Erythroblast (primary cell): ENCODE measurements at places on chromosomes 16 and 17.

DNA sequence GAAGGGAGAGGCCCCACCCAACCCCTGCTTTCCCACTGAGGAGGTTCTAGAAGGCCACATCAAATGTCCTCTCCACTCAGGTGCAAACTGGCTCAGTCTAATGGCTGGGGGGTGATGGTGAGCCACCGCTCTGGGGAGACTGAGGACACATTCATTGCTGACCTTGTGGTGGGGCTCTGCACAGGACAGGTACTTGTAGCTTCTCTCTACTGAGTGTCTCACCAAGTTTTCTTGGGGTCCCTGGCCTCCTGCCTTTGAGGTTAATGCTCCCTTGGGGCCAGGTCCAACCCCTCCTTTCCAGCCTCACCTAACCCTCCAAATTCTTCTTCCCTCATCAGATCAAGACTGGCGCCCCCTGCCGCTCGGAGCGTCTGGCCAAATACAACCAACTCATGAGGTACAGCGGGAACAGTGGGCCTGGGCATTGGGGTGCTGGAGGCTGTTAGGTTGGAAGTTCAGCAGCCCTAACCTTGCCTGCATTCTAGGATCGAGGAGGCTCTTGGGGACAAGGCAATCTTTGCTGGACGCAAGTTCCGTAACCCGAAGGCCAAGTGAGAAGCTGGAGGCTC, 5.7 kb downstream of the ENO3 start:
- DNase-seq: peak; percentile 66

- DNase-seq: peak; percentile 70
These were observed 2.7 kb downstream of the NDUFAF8 start for GRCh38 chr17:81241648-81242420.

DNA sequence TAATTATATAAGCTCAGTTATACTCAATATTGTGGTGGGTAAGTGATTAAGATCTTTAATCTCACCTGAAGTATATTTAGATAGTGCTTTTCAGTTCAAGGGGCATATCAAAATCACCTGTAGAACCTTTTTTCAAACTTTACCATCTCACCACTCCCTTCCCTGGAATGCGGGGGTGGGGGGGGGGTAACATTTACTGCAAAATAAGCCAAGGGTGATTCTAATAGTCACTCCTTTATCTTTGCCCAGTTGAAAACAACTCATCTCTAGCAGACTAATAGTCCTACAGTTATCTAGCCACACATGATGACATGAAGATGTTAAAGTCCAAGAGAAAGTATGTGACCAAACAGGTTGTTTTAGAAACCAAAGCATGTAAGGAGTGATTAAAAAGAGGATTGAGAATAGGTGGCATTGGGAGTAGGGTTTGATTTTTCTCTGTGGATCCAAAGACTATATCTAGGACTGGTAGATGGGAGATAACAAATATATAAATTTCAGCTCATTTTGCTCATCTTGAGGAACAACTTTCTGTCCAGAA, 21.5 kb downstream of the LPCAT2 start:
- no peak for DNase-seq

DNA sequence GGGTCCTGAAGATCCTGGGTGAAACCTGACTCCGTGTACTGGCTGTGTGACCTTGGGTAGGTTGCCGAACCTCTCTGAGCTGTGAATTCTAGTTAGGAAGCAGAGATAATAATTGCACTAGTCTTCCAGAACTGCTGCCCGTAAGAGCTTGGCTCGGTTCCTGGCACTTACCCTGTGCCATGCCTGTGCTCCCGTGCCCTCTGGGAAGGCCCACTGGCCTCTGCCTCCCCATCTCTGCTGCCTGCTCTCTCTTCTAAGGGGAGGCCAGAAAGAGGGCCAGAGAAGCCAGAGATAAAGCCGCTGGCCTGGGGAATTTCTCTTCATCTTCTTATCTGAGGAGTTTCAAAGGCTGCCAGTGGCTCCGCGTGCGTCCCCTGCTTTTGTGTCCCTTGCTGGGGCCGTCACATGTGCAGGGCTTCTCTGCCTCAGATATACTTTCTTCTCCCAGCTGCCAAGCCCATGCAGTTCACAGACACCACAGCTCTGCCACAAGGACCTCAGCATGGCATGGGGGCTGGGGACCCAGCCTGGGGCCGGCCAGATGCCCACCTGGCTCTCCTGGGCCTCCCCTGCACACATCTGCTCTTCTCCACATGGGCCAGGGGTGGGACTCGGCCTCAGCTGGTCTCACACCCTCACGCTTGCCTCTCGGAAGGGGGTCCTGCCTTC, 145.2 kb downstream of the SDK2 start:
- DNase-seq: no peak

DNA sequence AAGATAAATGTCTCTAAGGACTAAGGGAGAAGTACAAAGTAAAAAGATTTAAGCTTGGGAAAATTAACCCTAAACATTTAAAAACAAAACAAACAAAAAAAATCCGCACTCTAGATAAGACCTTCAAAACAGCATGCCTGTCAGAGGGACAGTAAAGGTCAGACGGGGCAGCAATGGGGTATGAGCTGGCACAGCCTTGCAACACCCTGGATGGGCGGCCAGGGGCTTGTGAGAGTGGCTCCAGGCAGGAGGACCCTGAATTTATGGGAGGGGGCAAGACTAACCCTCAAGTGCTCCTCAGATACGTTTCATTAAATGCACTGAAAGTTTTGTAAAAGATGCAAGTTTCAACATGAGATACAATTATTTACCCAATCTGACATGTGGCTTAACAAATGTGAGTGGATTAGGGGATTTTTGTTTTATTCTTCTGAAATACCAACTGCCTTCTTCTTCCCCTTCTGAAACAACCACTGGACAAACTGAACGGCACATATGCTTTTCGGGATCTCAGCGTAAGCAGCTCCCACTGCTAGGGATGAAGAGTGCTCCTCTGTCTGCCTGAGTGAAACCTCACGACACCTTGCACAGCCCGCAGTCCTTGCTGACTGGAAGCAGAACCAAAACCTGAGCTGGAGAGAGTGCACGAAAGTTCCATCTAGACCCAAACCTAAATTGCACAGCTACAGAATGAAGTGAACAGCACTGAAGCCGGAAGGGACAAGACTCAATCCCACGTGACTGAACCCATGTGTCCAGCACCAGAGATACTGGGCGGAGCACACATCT, 128.4 kb downstream of the ANKRD11 start:
- DNase-seq: peak; percentile 34

- no peak for DNase-seq
These were observed 81.0 kb downstream of the NOG start for GRCh38 chr17:56674401-56674925.

- DNase-seq: no peak
These were observed 1349.4 kb downstream of the CDH8 start for GRCh38 chr16:60686824-60687223.

- DNase-seq: no peak
These were observed 12.9 kb downstream of the TRIM37 start for GRCh38 chr17:59093702-59094231.

DNA sequence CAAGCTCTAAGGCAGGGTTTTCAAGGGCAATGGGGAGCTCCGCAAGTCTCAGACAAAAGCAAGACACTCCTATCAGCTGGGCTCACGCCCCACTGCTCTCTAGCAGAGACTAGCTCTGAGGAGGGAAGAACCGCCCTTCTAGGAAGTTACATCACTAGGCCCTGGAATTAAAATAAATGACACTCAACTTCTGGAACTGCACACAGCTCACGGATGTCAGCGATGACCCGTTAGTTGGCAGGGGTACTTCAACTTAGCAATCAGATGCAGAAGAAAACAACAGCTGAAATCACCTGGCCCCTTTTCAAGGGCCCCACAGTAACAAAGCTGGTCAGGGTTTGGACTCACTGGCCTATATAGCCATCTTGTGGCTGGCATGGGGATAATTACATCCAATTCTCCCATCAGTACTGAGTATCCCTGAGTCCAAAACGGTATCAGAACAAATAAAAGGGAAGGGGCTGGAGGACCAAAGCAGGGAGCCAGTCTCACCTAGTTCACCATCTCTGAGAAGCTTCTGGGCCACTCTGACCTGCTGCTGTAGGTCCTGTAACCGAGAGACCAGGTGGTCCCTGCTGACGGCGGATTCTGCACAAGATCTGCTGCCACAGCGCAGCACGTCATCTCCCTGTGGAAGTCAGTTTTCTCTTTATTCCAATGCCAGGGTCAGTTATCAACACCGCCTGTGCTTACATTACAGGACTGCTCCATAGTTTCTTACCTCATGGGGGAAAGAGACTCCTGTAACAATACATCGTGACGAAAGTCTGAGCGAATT, 22.2 kb downstream of the SERPINF1 start:
- peak; percentile 87 for DNase-seq

DNA sequence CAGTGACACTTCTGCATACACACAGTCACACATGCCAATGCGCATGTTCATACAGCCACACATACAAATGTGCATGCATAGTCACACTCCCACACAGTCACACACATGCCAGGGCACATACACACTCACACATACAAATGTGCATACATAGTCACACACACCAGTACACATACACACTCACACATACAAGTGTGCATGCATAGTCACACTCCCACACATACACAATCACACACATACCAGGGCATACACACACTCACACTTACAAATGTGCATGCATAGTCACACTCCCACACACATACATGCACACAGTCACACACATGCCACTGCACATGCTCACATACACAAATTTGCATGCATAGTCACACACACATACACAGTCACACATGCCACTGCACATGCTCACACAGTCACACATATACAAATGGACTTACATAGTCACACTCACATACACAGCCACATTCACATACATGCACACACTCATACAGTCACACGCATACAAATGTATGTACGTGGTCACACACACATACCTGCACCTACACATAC, 84.2 kb downstream of the SOCS1 start:
- DNase-seq: no peak

DNA sequence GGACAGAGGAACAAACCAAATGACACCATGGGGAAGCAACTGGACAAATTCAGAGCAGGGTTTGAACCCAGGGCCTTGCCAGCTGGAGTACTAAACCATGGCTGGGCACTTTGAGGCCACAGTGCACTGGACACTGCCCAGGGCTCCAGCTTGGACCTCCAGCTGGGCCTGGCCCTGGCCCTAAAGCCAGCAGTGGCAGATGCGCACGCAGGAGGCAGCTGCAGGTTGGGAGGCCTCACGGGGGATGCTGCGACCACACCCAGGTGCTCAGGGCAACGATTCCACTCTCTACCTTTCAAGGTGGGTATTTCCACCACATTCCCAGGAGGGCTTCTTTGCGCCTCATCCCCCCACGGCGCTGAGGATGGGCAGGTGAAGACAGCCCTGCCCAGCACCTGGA, 28.9 kb downstream of the WNT3 start:
- DNase-seq: no peak
